GDM1 (cell line): ENCODE measurements at places on chromosomes 3 and 15.
A peak's percentile ranks its signal among the peaks of the same experiment; 100 is the strongest.

DNA sequence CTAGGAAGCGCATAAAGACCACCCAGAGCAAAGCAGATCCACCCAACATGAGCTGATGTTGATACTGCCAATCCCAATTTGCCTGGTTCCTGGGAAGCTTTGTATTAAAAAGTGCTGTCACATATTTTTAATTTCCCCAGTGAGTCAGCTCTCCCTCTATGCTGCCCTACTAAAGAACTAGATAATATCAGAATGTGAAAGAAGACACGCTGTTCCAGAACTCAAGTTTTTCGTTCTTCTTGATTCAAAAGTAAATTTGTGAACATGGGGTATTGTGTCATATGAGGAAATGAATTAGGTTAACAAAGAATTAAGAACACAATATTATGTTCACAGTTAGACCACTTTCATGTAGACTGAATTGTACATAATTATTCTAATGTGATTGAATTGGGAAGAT lies 734.2 kb upstream of the ALCAM start:
- DNase-seq, result no peak

DNA sequence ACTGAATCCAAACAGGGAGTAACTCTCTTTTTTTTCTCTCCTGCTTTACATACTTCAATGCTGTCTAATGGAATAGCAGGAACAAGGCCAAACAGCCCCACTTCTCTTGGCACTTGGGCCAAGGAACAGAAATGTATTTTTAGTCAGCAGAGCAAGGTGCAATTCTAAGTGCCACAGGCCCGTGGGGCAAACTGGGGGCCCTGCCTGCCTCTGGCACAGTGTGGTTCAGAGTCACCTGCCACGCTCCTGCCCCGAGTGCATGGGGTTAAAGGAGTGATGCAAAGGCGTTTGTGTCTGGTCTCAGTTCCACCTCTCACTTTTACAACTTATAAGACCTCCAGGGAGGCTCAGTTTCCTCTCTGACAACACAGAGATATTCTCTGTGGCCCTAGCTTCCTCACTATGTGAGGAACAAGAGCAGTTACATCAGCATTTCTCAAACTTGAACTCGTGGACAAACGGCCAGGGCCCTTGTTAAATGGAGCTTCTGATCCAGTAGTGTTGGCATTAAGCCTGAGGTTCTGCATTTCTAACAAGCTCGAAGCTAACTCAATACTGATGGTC lies 51.3 kb downstream of the LRIG1 start:
- no peak for DNase-seq

GRCh38 chr3:168796339-168796738 lies 700.6 kb upstream of the GOLIM4 start:
- no peak for DNase-seq

DNA sequence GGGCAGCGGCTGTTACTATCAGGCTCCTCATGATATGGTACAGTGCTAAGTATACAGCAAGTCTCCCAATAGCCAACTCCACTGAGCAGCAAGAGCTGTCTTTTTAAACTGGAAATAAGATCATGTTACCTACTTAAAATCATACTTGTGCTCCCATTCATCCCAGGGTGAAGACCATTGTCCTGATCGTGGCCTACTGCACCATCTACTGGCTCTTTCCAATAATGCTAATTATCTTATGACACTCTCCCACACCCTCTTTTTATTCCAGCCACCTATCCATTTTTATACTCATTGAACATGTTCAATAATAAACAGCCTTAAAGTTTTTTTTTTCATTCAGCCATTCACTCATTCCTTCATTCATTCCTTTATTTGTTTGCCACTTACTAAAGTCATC lies 117.7 kb downstream of the GBE1 start:
- DNase-seq, result peak; percentile 15

DNA sequence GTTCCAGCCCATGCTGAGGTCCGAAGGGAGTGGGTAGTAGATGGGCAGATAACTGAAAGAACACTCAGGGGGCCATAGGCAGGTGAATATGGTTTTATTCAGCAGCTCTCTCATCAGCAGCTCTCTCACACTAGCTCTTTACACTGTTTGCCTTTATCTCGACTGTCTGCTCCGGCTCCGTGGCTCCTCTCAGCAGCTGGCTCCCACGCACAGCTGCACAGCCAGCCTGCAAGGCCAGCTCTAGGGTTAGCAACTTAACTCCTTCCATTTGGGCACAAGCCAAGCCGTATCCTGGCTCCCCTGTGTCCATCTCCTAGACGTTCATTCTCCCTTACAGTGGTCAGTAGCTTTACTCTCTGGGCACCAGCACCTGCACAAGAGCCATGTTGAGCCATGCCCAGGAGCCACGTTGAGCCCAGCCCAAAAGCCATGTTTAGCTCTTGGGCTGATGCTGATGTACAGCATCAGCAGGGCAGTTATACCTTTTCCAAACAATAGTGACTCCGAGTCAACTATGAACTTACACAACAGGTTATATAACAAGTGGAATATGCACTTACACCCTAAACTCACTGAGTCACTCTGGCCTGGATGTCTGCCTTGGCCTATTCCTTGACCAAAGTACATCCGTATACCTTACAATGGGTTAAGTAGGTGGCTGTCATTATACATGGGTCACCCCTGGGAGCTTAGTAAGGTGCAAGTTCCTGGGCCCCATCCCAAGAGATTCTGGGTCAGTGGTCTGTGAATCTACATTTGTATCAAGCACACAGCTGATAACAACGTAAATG lies 34.6 kb upstream of the TOPAZ1 start:
- no peak for DNase-seq

- no peak for DNase-seq
Observed at GRCh38 chr3:134655706-134656105, 4.9 kb upstream of the KY start.

DNA sequence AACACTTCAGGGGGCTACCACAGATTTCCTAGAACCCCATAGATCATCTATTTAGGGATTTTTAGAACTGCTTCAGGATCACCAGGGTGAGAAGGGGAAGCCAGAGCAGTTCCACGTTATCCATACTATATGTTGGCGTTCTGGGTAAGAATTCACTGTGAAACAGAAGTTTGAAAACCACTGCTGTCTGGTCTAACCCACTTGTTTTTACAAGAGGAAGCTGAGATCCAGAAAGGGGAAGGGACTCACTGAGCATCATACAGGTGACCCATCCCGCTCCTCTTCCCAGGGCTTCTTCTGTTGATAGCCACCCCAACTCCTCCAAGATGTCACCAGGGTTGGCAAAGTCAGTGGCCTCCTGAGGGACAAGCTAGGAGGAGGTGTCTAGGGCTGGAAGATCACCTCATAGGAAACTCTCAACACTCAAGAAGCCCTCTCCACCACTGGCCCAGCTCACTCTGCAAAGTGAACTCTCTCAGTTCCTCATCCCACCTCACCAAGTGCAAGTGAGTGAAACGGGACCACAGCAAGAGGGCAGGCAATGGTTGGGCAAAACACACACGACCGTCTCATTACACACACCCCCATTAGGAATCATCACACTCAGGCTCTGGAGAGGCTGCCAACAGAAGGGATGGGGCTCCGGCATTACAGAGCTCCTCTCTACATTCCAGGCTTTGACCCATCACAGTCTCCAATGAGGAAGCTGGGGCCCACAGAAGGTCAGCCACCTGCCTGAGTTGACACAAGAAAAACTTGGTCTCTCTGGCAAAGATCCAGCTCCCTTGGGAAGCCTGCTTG lies 1.8 kb downstream of the DAPK2 start:
- peak; percentile 25 for DNase-seq

DNA sequence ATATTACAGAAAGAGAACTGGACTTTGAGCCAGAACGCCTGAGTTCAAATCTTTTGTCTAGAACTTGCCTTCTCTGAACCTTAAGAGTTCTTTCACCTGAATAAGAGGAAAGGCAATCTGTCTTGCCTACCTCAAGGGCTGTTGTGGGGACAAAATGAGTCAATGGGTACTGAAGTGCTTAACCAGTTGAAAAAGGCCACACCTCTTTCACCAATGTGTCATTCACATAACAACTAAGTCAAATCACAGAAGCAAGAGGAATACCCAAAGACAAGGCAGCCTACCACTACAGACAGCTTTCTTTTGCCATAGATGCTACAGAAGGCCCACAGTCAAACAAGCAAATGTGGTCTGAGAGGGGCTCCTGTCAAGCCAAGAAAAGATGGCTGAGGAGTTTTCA lies 39.7 kb downstream of the NBEAL2 start:
- no peak for DNase-seq

- DNase-seq, result no peak
Observed at GRCh38 chr3:10319804-10320203, 1.1 kb downstream of the SEC13 start.

DNA sequence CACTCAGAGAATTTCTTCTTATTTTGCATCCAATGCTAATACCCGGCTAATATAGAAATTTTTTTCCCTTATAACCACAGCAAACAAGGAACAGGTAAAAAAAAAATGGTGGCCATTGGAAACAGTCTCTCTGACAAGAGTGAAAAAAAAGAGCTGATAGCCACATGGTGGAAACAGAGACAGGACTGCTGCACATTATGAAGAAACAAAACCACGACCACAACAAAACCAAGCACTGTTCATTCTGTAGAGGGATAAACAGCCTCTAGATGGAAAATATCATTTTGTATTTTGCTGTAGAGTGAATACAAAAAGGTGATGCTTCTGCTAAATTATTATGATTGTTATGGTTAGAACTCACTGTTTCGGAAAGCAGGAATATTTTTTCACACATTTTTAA lies 686.2 kb downstream of the NLGN1 start:
- DNase-seq, result no peak

- DNase-seq, result no peak
Observed at GRCh38 chr3:142622405-142622804, 26.2 kb downstream of the PLS1 start.

DNA sequence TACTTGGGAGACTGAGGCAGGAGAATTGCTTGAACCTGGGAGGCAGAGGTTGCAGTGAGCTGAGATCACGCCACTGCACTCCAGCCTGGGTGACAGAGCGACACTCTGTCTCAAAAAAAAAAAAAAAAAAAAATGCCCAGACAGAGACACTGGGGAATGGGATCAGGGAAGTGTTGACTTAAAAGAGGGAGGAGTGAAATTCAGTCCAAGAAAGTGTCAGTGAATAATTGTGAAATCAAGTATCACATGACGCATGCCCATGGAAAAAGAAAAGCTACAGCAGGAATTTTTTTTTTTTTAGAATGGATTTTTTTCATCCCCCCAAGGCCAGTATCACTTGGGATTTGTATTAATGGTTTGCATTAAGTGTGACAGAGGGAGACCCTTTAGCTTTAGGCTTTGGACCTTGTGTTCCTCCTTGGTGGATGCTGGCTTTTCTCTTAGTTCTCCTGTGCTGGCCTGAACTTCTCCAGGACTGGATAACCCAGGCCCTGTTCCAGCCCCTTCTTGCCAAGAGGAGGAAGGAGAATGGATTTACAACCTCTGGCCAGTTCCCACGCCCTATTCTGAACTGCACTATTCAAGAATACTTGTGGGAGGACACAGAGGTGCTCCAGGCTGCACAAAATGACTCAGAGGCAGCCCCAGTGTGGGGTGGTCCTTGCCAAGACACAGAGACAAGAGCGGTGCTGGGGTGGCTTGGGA lies 36.7 kb upstream of the ZNF774 start:
- no peak for DNase-seq

- DNase-seq, result no peak
Observed at GRCh38 chr3:168288511-168289401, 193.0 kb upstream of the GOLIM4 start.

DNA sequence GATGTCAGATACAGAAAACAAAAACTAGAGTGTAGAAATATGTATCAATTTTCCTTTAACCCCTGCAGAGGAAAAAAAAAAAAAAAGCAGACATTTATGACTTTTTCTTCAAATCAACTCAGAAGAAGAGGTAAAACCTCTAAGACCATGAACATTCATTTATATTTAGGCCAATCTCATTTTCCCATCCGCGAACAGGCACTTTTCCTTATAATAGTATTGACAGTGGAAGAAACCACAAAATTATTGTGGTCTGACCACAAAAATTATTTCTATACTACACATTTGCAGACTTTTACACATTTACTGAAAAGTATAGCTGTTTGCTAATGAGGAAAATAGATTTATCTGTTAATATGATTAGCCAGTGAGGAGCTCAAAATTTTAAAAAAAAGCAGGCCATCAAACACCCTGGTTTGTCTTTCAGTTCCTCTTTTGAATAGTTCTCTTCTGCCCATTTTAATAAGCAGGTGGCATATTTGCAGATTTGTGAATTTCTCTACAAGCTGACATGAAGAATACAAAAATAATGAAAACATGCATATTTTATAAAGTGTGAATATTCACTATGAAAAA lies 5.7 kb downstream of the OSBPL11 start:
- no peak for DNase-seq

- no peak for DNase-seq
Observed at GRCh38 chr3:58005669-58006068, 2.6 kb upstream of the FLNB start.

DNA sequence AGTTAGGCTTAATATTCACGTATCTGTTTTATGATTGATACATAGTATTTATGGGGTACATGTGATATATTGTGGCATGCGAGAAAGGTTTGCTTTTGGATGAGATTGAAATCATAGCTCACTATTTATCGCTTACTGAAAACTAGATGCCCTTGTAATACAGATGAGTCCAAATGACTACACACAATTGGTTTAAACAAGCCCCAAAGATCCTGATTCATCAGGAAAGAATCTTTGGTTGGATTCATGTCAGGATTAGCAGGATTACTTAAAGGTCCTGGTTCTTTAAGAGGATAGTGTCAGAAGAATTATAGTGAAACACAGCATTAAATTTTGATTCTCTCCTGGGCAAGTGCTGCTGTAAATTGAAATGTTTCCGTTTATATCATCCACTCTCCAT lies 18.6 kb upstream of the AADAC start:
- DNase-seq, result no peak

DNA sequence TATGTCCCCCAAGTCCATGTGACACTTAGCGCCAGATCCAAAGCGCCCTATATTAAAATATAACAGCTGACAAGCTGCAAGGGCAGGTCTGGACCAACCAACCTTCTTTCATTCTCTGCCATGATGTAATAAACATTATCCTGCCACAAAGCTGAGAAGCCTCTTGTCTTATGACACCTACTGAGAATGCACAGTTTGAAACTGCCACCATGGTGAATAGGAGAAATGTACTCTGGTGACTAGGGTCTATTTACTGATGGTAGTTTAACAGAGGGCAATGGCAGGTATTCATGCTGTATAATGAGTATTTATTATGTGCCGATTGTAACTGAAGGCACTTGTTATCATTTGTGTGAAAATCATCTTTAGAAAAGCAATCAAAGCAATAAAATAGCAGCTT lies 634.0 kb downstream of the OTOL1 start:
- no peak for DNase-seq

DNA sequence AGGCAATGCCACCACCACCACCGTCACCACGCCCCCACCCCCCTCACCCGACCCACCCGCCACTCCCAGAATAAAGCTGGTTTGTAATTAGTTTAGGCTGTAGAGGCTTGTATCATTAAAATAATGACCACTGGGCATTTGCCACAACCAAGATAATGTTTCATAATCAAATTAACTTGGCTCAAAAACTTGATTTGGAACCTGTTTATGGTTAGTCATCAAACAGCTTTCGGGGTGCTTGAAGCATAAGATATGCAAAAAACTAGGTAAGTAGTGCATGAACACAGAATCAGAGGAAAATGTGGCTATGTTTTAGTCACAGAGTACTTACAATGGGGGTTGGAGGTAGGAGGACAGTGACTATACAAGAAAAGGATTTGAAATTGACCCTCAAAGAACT lies 115.1 kb downstream of the FHIT start:
- DNase-seq, result no peak

- DNase-seq, result no peak
Observed at GRCh38 chr3:95438274-95438673, 1375.4 kb downstream of the NSUN3 start.

- DNase-seq, result no peak
Observed at GRCh38 chr3:155101398-155101797, 21.3 kb downstream of the MME start.
